ENCODE measurements at places on chromosomes 5 and 9.

DNA sequence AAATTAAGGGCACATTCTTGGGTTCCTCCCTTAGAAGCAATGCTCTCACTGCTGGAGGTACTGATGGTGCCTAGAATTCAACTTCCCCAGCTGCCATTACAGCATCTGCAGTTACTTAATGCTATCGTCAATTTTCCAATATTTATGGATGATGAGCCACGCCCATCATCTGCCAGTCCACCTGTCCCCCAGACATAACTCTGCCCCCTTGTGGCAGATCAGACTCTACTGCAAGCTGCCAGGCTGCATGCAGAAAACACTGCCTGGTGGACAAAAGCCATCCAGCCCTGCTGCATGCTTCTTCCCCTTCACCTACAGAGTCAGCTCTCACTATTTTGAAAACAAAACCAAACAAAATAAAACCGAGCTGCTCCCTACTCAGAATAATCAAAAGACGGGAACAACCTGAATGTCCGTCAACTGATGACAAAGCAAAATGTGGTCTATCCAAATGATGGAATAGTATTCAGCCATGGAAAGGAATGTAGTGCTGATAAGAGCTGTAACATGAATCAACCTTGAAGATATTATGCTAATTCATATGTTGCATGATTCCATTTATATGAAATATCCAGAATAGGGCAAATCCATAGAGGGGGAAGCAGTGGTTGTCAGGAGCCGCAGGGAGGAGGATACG is 66.4 kb downstream of the RETREG1 start:
- DNase-seq: peak; percentile 68

GRCh38 chr9:34522971-34523797 is at the start of gene ENHO:
ENHO (minus strand) TSS chr9:34522990; CDS start chr9:34521695, 1,295 bp downstream.
- peak; percentile 96 for DNase-seq

DNA sequence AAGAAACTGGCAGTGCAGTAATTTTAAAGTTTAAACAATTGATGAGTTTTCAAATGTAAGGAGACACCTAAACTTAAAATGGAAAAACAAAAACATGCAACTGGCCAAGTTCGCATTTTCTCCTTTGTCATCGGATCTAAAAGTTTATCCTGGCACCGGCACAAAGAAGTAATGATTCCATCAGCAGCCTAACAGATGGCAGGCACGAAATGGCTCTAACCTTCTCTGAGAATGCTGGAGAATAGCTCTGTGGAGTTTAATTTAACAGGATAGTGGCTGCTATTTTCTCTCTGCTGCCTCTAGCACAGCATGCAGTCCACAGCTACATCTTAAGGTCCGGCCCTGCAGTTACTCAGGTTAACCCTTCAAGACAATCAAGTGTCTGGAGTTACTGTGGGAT is 82.2 kb downstream of the PRELID2 start:
- no peak for DNase-seq

GRCh38 chr9:21491756-21492155 is 9.6 kb upstream of the IFNE start:
- no peak for DNase-seq

GRCh38 chr9:13111778-13112177 is 167.7 kb downstream of the MPDZ start:
- DNase-seq: no peak

DNA sequence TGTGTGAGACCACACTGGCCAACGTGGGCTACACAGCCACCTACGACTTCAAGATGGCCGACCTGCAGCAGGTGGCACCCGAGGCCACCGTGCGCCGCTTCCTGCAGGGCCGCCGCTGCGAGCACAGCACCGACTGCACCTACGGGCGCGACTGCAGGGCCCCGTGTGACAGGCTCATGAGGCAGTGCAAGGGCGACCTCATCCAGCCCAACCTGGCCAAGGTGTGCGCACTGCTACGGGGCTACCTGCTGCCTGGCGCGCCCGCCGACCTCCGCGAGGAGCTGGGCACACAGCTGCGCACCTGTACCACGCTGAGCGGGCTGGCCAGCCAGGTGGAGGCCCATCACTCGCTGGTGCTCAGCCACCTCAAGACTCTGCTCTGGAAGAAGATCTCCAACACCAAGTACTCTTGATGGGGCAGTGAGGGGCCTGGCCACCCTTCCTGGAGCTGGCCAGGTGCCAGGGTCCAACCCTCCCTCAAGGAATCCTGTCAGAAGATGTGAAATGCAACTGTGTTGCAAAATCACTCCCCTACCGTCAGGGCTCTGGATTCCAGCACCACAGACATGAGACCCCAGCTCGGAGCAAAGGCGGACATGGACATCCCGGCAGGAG is 11.1 kb downstream of the DIPK1B start:
- no peak for DNase-seq

- DNase-seq: no peak
Observed at GRCh38 chr5:36301858-36302603, at the start of gene RANBP3L. RANBP3L (minus strand) TSS chr5:36301902; CDS start chr5:36301416, 486 bp downstream.

GRCh38 chr5:169946743-169947295 is 33.5 kb downstream of the INSYN2B start:
- no peak for DNase-seq

Measured in H9 (cell line).